ENCODE measurements at places on chromosomes 3 and 15.

- no peak for DNase-seq
These were observed 21.0 kb upstream of the IFT57 start for GRCh38 chr3:108243243-108243642.

DNA sequence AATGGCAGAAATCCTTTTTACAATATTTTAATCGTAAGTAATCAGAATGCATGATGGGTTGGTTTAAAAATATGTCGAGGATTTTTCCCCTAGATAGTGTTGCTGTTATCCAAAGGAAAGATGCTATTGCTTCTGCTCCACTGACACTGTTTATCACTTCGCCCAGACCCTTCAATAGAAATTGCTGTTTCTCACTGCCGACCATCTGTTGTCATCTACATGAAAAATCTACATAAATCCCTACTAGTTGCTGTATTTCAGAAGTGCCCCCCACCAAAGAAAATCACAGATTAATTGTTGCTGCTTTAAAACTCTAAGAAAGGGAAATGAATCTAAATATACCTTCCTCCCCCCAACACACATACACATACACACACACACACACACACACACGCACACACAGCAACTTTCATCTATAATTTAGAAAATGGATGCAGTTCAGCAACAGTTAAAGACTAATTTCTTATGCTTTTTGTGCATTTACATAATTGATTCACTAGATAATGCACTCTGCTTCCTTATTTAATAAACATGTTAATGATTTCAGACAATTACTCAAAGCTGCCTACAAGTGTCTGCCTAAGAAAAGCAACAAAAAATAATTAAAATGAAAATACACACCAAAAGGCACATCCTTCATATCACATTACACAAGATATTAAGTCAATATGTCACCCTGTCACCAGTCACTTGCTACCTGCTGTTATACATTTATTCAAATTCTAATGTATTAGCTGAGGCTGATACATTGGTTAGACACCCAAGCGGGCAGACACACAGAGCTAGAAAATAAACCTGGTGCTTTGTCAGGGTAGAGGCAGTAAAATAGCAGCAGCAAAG is 82.8 kb downstream of the RORA start:
- DNase-seq: no peak

- no peak for DNase-seq
These were observed 34.5 kb upstream of the TRPM1 start for GRCh38 chr15:31136016-31136415.

DNA sequence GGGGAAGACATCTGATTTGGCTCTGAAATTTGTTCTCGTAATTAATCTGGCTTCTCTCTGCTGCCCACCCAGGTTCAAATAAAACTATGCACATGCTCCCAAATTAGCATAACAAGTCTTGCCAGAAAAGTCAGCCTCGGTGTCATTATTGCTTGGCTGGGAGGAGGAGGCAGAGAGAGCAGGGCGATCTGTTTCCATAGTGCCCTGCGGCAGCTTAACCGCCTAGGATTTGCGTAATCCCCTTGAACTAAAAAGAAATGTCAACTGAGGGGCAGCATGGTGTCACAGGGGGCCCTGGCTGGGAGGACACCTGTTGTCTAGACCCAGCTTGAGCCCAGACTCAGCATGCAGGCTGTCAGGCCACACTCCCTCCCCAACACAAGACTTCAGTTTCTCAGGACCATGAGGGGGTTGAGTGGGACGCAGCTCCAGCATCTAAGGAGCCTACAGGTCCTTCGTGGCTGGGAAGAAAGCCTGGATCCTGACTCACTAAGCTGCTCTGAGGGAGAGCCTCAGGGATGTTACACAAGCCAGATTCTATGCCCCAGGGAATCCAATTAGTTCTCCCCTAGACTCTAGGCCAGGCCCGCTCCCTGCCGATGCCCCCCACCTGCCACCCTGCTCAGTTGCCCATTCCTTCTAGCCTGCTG is 17.3 kb downstream of the MRPS11 start:
- no peak for DNase-seq

DNA sequence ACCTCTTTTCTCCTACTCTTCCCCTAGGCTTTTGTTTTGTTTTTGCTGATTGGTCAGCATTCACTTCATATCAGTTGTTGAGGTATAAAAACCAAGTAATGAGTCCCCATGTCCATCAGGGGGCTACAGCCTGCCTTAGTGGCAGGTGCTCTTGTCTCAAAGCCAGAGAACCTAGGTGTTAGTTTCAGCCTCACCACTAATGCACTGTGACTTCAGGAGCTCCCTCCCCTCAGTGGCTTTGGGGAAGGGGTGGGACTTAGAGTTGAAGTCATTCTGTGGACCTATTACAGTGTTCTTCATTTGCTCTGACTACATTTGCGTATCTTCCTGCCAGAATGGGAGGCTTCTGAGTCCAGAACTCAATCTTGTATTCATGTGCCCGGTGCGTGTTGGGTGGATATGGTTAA is 41.6 kb downstream of the NR2C2 start:
- no peak for DNase-seq

DNA sequence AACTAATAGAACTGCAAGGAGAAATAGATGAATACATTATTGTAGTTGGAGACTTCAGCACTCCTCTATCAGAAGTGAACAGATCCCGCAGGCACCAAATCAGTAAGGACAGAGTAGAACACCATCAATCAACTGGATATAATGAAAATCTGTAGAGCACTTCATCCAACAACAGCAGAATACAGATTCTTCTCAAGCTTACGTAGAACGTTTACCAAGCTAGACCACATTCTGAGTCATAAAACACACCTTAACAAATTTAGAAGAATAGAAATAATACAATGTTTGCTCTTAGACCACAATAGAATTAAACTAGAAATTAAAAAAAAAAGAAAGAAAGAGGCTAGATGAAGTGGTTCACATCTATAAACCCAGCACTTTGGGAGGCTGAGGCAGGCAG is 70.7 kb upstream of the NEDD4 start:
- no peak for DNase-seq

DNA sequence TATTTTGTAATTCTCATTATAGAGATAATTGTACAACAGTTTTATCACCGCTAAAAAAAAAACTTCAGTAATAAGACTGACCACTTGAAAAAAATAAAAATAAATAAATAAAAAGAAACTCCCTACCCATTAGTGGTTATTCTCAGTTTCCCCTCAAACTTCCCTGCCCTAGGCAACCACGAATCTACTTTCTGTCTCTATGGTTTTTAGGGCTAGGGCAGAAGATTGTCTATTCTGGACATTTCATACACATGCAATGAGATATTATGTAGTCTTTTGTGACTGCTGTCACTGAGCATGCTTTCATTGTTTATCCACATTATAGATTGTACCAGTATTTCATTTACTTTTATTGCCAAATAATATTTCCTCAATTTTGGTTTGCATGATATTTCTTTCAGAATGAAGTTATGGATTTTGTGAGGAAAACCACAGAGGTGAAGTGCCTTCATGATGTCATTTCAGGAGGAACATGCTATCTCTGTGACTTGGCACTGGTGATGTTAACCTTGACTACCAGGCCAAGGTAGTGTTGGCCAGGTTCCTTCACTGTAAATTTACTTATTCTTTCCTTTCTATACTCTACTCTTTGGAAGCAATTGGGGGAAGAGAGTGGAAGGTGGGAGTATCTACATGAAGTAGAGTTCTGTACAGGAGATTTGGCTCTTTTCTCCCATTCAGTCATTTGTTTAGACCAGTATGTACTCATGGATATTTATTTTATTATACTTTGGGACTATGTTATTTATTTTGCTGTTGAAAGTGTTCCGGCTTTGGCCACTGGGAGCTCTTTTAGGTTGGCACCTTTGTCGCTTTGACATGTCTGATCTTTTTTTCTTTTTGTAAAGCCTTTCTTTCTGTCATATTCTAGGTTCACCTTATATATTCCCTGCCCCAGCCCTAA is 86.3 kb downstream of the GMPS start:
- no peak for DNase-seq

- DNase-seq: no peak
These were observed 11.3 kb downstream of the TMEM266 start for GRCh38 chr15:76070921-76071635.

- no peak for DNase-seq
These were observed 11.8 kb downstream of the SSR3 start for GRCh38 chr3:156543043-156543555.

DNA sequence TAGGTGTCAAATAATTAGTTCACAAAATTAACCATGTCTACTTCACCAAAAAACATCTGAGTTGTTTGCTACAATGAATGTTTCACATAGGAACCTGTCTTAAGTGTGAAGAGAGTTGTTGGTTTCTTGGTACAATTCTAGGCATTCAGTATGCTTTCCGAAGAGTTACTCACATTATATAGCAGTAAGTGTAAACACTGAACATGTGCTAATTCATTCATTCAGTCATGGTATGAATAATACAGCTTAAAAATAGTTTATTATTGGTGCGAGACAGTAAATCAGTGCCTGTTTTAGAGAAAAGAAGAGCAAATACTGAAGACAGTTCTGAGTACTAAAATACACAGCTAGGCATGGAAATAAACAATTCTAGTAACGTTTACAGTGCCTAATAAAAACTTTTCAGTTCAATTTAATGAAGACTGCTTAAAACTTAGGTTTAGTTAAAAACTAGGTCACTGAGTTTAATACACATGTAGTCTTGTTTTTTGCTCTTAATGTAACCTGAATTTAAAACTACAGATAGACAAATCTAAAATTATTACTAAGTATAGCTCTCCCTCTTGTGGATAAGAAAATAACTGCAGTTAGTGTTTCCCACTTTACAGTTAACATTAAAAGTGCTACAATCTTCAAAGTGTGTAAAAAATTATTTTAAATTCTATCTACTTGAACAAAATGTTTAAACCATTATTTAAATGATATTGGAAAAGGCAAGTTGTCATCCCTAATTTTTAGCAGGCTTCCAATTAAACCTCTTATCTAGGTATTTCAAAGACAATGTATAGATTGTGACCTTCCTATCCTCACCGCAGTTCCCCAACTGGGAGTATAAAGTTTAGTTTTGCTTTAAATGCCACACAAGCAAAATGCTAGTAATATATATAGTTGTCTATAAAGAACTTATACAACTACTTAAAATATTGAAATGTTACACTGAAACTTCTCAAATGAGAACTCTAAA is 20.1 kb upstream of the ZCWPW2 start:
- no peak for DNase-seq
